NCI-H1694 (cell line): ENCODE measurements at places on chromosomes 12 and 14.
A peak's percentile ranks its signal among the peaks of the same experiment; 100 is the strongest.

DNA sequence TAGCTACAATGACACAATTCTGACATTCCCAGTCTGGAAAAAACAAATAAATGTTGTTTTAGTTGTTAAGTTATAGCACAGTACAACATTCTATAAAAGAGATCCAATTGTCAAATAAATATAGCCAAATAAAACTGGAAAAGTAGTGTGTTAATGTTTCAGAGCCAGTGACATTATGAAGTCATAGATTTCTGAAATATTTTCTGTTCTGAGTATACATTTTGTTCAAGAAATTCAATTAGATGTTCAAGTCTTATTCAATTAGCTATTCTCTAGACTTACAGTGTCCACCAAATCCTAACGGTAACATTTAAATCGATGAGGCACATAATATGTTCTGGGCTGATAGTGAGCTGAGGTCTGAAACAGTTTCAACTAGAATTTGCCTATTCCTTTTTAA, 196.1 kb upstream of the ABCD2 start:
- DNase-seq, result no peak

GRCh38 chr12:76876696-76877229, 2.1 kb downstream of the CSRP2 start:
- no peak for DNase-seq

GRCh38 chr12:124557518-124558223, 9.7 kb downstream of the NCOR2 start:
- DNase-seq, result no peak

- DNase-seq, result no peak
These were observed 9.7 kb downstream of the MPHOSPH9 start for GRCh38 chr12:123223241-123223668.

GRCh38 chr12:81332054-81332453, 254.2 kb downstream of the ACSS3 start:
- no peak for DNase-seq

GRCh38 chr14:50233166-50233950, 2.0 kb upstream of the SOS2 start:
- no peak for DNase-seq

- DNase-seq, result no peak
These were observed 6.5 kb downstream of the NECAP1 start for GRCh38 chr12:8088574-8088973.

GRCh38 chr12:100460702-100461101, 13.0 kb upstream of the NR1H4 start:
- DNase-seq, result no peak

DNA sequence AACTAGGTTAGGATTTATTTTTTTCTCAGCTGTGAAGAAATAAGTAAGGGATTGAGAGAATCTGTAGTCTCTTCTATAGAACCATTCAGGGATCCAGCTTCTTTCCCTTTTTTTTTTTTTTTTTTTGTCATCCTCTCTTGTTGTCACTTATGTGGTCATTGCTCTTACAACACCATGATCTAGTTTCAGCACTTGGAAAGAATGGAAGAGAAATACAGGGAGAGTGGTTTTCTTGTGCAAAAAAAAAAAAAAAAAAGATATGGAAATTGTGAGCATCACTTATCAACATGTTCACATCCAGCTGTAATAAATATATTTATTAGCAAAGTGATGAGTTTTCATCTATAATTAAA, 599.3 kb downstream of the SLC6A15 start:
- DNase-seq, result no peak

GRCh38 chr14:34212172-34212929, 249.7 kb downstream of the SPTSSA start:
- no peak for DNase-seq

DNA sequence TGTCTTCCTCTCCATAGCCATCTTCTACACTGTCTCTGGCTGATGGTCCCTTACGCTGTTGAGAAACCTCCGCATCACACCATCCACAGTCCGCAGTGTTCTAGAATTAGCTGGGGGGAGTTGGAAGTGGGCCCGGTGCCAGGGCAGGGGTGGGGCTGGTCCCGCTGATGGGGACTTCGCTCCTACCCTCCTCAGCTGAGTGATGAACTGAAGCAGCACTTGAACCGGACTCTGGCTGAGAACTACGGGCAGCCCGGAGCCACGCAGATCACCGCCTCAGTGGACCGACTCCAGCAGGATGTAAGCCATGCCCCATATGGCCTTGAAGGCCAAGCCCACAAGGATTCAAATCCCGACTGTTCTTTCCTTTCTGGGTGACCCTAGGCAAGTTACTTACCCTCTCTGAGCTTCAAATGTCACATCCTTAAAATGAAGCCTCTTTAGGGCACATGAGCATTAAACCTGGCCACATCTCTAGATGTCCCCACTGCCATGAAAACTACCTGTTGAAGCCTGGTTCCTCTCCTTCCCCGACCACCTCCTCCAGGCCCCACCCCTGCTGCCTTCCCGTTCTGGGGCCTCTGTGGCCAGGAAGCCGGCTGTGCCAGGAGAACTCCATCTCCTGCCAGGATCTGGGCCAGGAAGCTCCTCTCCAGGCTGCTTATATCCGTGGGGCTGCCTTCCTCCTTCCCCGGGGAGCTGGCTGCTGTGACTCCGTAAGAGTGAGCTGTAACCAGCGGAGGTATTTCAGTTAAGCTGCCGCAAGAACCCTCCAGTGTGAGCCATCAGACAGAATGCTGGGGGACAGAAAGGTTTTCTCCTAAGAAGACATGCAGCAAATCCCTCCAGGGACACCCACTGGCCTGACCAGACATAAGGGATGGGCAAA, 53.1 kb downstream of the TSPAN11 start:
- no peak for DNase-seq

DNA sequence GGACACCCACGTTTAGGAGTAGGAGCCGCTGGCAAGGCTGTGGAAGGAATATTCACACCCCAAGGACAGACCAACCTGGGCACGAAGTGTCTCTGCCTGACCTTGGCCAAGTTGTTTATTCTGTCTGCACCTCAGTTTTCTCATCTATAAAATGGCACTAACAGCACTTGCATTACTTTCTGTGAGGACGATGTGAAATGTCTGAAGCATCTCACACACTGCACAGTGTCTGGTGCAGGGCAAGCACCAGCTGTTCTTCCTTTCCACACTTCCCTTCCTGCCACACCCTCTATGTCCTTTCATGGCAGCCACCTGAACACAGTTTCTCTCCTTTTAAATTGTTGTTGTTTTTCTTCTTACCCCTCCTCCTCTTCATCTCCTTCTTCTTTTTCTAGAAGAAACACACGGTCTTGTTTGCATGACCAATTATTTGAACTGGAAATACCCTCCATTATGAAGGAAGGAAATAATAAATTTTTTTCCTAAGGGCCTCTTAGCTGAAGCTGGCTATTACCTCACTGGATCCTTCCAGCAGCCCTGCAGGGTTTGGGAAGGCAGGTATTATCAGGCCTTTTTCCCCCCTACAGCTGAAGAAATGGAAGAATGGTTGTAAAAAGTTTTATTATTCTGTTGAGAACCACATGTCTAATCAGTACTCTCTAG, 42.9 kb upstream of the ATP23 start:
- DNase-seq, result peak; percentile 16

DNA sequence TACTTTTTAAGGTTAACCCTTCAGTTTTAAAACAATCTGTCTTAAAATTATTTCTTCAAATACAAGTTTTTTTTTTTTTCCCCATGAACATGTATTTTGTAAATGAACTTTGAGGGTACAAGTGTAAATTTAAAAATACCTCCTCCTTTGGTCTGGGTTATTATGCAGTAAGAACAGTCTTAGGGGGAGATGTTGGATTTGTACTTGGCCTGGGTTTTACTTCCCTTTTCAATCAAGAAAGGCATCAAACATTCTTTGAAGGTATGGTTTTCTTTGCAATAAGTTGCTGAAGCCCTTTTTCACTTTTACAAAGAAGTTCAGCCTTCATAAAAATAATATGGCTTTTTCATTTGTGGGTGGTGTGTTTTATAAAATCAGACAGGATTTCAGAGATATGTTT, 20.5 kb downstream of the WBP11 start:
- DNase-seq, result no peak

DNA sequence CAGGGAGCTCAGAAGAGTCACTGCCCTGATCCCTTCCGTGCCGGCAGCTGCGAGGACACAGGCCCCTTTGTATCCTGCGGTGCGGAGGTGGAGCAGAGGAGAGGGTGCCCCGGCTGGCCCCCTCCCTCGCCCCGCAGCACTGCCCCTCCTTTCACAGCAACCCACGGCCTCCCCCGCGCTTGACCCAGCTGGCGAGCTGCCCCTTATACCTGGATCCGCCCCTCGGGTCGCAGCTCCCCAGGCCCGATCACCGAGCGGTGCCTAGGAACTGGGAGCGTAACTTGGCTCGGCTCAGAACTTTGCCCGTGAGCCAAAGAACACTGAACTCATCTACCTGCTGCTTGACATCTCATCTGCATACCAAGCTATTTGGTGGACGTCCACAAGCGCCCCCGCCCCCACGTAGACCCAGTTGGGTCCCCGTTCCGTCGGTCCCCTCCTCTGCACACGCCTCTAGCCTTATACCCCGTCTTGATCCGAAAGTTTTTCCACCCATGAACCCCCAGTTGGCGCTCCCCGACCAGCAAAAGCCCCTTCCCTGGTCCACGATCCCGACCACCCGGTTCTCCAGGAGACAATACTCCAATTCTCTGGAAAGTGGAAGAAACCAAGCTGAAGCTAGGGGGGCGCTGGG, 697 bp upstream of the DNAJC14 start:
- DNase-seq, result no peak

- no peak for DNase-seq
These were observed 181.8 kb upstream of the MYL2 start for GRCh38 chr12:111102102-111102739.

DNA sequence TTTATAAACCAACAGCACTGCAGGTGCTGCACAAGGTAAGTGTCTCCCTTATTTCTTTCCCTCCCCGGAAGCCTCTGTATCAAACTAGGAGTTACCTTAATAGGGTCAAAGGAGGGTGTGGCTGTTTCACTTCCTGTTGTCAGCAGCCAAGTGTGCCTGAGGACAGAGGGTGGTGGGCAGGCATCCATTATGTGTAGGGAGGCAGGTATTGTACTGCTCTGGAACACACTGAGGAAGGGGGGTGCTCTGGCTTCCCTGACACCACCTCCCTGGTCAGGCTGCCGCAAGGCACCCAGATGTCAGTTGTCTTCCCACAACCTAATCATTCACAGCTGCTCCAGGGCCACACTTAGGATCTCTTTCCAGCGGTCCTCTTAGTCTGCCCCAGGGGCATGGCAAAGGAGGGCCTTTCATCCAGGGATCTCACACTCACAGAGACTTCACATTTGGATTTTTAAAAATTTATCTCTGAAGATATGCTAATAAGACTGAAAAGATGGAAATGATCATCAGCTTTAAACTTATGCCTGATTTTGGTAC, 132.0 kb upstream of the ARHGAP5 start:
- peak; percentile 72 for DNase-seq

- no peak for DNase-seq
These were observed 199.7 kb upstream of the CPNE8 start for GRCh38 chr12:39105111-39105510.

DNA sequence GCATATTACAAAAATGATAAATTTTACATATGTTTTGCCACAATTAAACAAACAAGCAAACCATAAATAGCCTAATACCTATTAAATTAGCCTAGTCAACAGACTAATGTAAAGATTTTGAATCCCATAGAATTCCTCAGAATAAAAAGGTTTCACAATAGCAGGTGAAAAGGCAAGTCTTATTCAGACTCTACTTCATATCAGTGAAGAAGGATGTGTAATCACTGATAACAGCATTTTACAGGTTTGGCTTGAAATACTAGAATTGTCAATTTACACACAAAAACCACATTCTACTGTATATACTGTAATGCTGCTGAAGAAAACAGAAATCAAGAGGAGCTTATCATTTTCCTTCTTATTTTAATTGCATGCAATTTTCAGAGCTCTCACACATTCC, 90.8 kb upstream of the SSTR1 start:
- DNase-seq, result no peak

DNA sequence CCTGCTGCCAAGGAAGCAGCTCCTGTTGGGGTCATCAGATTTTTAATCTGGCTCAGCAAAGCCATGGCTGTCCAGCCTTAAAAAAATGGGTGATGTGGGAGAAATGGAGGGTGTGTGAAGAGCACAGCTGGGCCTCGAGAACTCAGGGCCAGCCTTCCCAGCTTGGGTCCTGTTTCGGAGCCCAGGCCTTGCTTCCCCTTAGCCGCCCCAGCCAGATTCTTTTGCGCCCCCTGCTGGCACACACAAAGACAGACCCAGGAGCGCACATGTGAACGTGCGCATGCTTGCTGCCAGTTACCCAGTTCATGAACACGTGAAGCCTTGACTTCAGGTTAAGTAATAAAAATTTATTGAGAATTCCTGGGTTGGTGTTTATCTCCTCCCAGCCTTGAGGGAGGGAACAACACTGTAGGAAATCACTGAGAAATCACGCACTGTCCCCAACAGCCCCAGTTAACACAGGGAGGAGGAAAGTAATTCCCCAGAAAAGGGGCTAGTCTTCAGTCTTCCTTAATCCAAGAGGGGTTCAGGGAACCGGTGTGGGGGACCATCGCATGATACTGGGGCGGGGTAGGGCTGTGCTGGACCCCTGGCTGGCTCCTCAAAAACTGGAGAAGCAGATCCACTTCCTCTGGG, 5.3 kb downstream of the PHB2 start:
- peak; percentile 90 for DNase-seq

DNA sequence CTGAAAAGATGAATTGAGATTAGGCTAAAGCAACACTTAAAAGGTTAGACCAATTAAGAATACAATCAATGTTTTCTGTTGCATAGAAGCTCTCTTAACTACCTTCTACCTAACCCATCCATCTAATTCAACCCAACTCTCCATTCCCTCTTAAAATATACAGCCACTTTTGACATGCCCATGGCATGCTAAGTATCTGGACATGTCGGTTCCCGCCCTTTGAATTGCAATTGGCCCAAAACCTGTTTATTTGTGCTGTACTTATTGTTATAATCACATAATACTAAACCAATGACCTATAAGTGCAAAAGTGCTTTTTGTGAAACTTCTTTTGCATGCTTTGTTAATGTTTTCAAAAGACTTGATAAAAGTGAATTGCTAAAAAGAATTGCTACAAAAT, 37.6 kb upstream of the APPL2 start:
- no peak for DNase-seq

GRCh38 chr14:95722525-95723190, 8.7 kb upstream of the TCL1A start:
- DNase-seq, result no peak

DNA sequence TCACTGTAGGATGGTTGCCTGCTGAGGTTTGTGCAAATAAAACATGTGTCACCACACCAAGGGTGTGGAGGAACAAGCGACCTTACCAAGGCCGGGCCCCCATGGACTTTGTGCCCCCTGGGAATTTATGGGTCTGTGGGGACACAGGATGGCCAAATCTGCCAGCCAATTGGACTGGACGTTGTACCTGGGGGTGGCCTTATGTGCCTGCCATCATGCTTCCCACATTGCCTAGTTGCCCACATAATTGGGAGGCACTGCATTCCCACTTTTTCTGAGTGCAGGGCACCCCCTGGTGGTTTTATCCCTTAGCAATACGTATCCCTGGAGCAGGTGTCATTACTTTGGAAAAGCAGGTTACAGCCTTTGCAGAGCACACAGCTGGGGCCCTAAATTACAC, 92.6 kb upstream of the TMPO start:
- no peak for DNase-seq

GRCh38 chr14:42911642-42912041, 1305.0 kb downstream of the LRFN5 start:
- DNase-seq, result no peak
